Fibroblast of lung (primary cell): ENCODE measurements at places on chromosomes 12 and 14. TPM values are rescaled to one million over a fixed set of nuclear protein-coding genes. Genes with fewer than 3 reads are reported as not detected.

ZDHHC22 gene
- not detected in 2 replicates for total RNA-seq

GSC gene
- total RNA-seq, result 0.17 and 0.51 TPM in 2 replicates

BDKRB1 gene
- total RNA-seq, result 16.7 and 22.5 TPM in 2 replicates

- DNase-seq, result no peak
Observed at GRCh38 chr12:13177373-13177772, 19.2 kb upstream of the EMP1 start.

DNA sequence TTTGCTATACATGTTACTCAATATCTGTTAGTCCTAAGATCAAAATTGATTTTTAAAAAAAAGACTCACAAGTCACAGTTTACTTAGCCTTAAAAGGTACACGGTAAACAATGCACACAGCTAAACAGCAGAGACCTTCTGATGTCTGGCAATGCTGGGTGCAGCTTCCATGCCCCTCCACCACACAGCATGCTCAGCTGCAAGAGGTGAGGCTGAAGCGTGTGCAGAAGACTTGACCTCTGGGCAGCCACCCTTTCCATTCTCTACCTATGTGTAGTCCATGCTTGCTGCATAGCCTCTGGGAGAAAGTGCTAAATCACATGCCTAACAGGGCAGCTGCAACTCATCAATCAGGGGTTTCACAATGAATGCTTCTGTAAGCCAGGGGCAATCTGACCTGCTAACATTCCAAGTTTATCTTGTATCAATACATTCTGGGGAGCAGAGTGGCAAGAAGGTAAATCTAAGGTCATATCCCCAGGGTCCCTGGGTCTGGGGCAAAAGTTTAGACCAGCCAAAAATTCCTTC, 44.5 kb upstream of the AMN1 start:
- peak; percentile 40 for DNase-seq

DNA sequence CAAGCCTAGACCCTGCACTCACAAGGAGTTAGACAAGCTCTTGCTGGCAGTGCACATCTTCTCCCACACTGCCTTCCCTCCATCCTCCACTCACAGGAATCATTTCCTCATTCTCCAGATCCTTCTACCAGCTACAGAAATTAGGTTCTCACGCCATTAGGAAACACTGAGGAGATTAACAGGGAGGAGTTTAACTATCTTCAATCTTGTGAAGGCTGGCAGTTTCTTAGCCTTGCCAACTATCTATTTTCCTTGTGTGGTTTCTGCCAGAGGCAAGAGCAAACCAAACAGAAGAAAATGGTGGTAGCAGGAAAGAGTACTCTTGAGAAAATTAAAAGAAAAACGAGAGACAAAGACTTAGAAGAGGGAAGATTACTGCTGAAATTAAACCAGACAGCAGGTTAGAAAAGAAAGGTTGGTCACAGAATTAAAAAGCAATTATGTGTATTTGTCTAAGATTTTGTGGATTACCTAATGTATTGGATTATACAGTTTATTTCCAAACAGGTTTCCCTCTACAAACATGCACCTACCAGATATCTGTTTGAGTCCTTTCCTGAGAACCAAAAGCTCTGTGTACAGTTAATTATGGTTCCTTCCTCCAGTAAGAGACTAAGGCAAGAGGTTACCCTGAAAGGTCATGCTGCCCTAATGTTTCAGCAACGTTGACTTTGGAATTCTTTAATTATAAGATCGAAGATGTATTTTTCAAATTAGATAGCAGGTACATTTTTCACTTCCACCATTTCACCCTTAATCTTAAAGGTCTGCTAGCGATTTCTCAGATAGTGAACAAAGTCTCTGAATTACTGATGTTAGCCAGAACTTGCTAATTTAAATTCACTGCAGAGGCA, 5.0 kb downstream of the RERG start:
- DNase-seq, result no peak

- no peak for DNase-seq
Observed at GRCh38 chr14:52063052-52063462, 5.8 kb downstream of the NID2 start.

MFAP5 gene
- total RNA-seq, result 1.3 and 9.0 TPM in 2 replicates

DNA sequence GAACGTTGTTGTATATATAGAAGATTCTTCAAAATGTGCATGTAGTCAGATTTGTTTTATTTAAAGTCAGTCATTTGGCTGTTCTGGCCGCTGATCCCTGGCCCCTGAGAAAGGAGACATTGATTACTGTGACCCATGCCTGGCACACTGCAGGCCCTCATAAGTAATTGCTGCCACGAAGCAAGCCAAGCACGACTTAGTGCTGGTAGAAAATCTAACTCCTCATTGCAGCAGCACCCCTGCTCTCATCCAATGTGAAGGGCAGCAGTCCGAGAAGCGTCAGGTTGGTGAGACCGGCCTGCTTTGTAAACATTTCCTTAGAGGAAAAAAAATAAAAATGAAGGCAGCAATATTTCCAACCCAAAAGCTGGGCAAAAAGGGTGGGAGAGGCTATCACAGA, 22.8 kb upstream of the TMTC2 start:
- DNase-seq, result no peak

DNA sequence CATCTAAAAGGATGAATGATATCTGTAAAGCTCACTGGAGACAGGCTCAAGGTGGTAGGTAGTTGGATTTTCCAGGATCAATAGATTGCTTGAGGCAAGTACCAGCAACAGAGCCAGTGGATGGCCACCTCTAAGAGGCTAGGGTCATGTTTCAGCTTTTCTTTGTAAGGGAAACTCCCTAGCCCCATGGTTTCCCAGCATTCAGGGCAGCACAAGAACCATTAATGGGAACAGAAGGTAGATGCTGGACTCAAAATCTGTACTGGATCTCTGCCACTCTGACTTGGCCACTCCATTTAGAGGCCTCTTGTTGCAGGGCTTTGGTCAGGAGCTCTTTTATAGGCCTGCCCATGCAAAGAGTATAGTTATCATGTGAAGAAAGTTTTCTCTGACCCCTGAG, 76.1 kb upstream of the DYRK2 start:
- DNase-seq, result no peak

DNA sequence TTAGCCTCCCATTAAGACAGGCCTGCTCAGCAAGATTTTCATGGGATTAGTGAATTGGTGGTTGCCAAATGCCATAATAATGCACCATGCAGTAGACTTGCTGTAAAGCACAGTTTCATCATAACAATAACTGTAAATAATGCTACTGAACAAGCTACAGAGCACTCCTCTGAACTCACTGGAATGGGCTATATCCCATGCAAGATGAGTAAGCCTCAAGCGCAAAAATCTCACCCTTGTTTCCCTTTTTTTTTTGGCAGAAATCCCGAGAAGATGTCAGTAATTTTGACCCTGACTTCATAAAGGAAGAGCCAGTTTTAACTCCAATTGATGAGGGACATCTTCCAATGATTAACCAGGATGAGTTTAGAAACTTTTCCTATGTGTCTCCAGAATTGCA, 145.9 kb upstream of the HIF1A start:
- peak; percentile 63 for DNase-seq

DNA sequence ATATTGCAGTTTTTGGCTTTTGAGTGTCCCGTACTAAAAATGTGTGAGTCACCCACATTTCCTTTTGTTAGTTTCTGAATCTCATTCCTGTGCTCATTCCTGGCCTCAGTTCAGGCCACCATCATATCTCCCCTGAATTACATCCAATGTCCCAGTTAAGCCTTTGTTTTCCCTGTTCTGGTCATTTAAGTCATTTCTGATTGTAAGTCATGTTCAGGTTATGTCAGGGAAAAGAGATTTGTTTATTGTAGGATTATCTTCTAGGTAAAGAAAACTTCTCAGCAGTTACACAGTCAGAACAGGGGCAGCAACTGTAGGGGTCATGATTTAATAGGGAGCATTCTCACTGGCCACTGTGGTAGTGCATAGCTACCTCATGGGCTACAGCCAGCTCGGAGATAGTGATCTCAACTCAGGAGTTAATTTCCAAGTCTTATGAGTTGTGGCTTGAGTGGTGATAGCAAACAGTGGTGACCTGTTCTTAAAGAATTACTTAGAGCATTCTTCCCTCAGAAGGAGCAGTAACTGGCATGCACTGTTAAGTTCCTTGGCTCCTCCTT, 6.7 kb downstream of the DDX47 start:
- DNase-seq, result peak; percentile 67

PAPLN gene
- 6.9 and 9.5 TPM in 2 replicates for total RNA-seq

DNA sequence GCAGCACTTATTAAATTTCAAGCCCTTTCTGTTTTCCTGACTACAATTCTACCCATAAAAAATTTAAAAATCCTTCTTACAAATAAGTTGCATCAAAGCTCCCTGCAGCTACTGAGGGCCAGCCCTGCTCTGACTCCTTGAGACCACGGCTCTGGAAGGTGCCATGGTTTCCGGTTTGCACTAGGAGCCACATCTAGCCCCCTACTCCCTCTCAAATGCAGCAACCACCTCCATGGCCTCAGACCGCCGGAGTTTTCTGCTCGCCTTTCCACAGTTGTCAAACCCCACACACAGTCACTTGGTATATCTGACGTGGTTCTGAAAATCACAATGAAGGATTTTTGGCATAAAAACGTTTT, 30.1 kb downstream of the P2RX4 start:
- DNase-seq, result no peak

RIPK3 gene
- 0.26 and 0.33 TPM in 2 replicates for total RNA-seq

GRCh38 chr14:33120341-33120740, 181.7 kb downstream of the NPAS3 start:
- peak; percentile 42 for DNase-seq

GSG1 gene
- 0.26 and 0.66 TPM in 2 replicates for total RNA-seq

- DNase-seq, result no peak
Observed at GRCh38 chr12:93599192-93599591, 26.7 kb downstream of the SOCS2 start.
